ENCODE measurements at places on chromosomes 1 and 21. TPM values are rescaled to one million over a fixed set of nuclear protein-coding genes. Genes with fewer than 3 reads are reported as not detected.

GRCh38 chr1:156384007-156384406, 15.0 kb downstream of the RHBG start:
- no peak overlapping the region for H3K27ac ChIP-seq
- DNase-seq: no peak
- H3K4me1 ChIP-seq: peaks cover 6% of the 10 kb centered on the region
- H3K27me3 ChIP-seq: peaks cover 33% of the 10 kb centered on the region
- no peaks in the 10 kb centered on the region for H3K36me3 ChIP-seq

DNA sequence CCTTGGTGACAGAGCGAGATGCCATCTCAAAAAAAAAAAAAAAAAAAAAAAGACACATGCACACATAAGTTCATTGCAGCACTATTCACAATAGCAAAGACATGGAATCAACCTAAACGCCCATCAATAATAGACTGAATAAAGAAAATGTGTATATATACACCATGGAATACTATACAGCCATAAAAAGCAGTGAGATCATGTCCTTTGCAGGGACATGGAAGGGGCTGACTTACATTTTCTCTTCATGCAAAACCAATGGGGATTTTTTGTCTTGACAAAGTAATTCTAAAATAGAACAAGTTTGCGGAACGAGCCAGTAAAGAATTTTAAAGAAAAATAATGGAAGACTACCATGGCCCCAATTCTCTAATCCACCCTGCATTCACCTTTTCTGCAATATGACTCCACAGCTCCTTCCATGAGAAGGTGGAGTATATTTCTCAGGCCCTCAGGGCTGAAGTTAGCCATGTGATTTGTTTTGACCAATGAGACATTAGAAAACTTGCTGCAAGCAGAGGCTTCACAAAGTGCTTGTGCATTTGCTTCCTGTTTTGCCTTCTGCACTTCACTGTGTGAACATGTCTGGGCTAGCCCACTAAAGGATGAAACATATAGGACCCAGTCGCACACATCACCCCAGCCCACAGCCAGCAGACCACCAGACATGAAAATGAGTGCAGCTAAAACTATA, 78.8 kb upstream of the NR5A2 start:
- no peak overlapping the region for H3K27ac ChIP-seq
- no peaks in the 10 kb centered on the region for H3K4me1 ChIP-seq
- H3K4me3 ChIP-seq: no peak overlapping the region
- no peaks in the 10 kb centered on the region for H3K36me3 ChIP-seq
- DNase-seq: no peak

DNA sequence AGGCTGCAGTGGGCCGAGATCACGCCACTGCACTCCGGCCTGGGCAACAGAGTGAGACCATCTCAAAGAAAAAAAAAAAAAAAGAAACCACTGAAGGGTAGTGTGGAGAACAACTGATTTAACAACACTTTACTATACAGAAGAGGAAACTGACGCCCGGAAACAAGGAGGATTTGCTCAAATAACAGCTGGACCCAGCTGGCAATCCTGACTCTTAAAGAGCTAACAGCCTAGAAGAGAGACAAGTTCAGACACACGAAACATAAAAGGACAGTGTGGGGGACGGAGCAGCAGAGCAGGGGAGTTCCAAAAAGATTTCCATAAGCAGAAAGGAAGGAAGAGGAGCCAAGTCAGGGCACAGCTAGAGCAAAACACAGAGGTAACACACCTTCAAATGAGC, 4.4 kb downstream of the ECHDC2 start:
- no peak for DNase-seq
- no peaks in the 10 kb centered on the region for H3K36me3 ChIP-seq
- no peak overlapping the region for H3K27ac ChIP-seq
- H3K4me1 ChIP-seq: peaks cover 92% of the 10 kb centered on the region
- H3K4me3 ChIP-seq: no peak overlapping the region

DNA sequence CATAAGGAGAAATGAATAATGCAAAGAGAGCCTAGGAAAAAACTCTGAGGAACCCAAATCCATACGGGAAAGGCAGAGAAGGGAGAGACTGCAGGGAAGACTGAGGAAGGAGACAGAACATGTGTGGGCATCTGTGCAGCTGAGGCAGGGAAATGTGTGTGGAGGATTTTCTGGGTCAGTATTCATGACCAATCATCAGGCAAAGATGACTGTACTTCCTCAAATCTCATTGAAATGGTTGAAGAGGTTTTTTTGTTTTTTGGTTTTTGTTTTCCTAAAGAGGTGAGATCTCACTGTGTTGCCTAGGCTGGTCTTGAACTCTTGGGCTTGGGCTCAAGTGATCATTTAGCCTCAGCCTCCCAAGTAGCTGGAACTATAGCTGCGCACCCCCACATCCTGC, 15.7 kb downstream of the DIP2A start:
- H3K27ac ChIP-seq: no peak overlapping the region
- H3K27me3 ChIP-seq: no peaks in the 10 kb centered on the region
- DNase-seq: no peak
- H3K36me3 ChIP-seq: no peaks in the 10 kb centered on the region

The PIK3CD gene
- total RNA-seq: 7.8 TPM

- H3K4me1 ChIP-seq: no peaks in the 10 kb centered on the region
- H3K4me3 ChIP-seq: no peak overlapping the region
- H3K27ac ChIP-seq: no peak overlapping the region
- DNase-seq: no peak
- no peaks in the 10 kb centered on the region for H3K36me3 ChIP-seq
Measured at GRCh38 chr1:77047978-77048614, 171.1 kb downstream of the PIGK start.

DNA sequence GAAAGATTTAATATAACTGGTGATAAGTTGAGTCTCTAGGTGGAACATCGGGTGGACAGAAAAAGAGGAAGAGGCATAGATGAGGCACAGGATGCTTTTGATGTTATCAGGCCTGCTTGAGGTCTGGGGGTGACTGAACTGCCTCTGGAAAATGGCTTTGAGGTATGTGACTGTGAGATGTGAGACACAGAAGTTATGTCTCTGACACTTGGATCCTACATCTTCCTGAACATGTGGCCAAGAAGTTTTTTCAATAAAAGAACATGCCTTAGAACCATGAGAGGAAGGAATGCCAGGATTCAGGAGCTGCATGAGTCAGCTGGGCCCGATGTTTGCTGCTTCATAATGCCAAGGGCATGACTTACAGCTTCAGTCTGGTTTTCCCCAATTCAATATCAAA, 11.5 kb upstream of the AIM2 start:
- H3K4me3 ChIP-seq: no peak overlapping the region
- no peaks in the 10 kb centered on the region for H3K36me3 ChIP-seq
- DNase-seq: no peak
- H3K4me1 ChIP-seq: peaks cover 46% of the 10 kb centered on the region
